ENCODE measurements at places on chromosomes 16 and 17. TPM values are rescaled to one million over a fixed set of nuclear protein-coding genes. Genes with fewer than 3 reads are reported as not detected.

KCNH4 gene
- total RNA-seq: not detected

SEPTIN1 gene
- not detected for total RNA-seq

SLC5A11 gene
- total RNA-seq: not detected

GCGR gene
- not detected for total RNA-seq

PROCA1 gene
- total RNA-seq: 0.65 TPM

TBX6 gene
- total RNA-seq: 0.11 TPM

SLC7A6OS gene
- total RNA-seq: 8.5 TPM

COG7 gene
- 15.6 TPM for total RNA-seq

CCL16 gene
- not detected for total RNA-seq

ASPA gene
- 0.63 TPM for total RNA-seq

OR1A1 gene
- not detected for total RNA-seq

ALDH3A1 gene
- total RNA-seq: 1.2 TPM

FOXN1 gene
- not detected for total RNA-seq

HIC1 gene
- total RNA-seq: 59.8 TPM

HOXB3 gene
- 4.8 TPM for total RNA-seq

NPIPA5 gene
- total RNA-seq: not detected

SKAP1 gene
- total RNA-seq: not detected

TPSD1 gene
- not detected for total RNA-seq

CSH2 gene
- total RNA-seq: not detected

SLC47A1 gene
- total RNA-seq: 7.0 TPM

ASIC2 gene
- not detected for total RNA-seq

GHDC gene
- 25.0 TPM for total RNA-seq

ITGAL gene
- 0.65 TPM for total RNA-seq

RTN4RL1 gene
- 0.22 TPM for total RNA-seq

KRT24 gene
- not detected for total RNA-seq

P2RX5 gene
- total RNA-seq: 4.0 TPM

DNA sequence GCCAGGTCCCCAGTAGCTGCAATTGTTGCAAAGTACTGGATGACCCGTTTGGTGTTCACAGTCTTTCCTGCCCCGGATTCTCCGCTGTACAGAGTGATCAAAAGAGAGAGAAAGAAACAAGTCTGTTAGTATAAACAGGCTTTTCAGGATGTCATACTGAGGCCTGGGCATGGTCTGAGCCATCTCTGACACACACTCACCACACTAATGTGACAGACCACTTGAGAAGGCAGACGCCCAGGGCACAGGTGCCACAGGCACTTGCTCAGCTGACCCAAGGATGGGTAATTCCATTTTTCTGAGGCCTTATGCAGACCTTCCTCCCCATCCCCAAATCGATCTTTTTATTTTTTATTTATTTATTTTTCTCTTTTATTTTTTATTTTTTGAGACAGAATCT is 7.5 kb downstream of the MYH3 start:
- no peak for DNase-seq

- DNase-seq: peak; percentile 83
Measured at GRCh38 chr16:85168732-85169256, 56.5 kb upstream of the CIBAR2 start.

GRCh38 chr16:8931859-8932258 is 31.8 kb downstream of the USP7 start:
- DNase-seq: peak; percentile 66

GRCh38 chr16:4515611-4516233 is 22.9 kb downstream of the CDIP1 start:
- DNase-seq: no peak

DNA sequence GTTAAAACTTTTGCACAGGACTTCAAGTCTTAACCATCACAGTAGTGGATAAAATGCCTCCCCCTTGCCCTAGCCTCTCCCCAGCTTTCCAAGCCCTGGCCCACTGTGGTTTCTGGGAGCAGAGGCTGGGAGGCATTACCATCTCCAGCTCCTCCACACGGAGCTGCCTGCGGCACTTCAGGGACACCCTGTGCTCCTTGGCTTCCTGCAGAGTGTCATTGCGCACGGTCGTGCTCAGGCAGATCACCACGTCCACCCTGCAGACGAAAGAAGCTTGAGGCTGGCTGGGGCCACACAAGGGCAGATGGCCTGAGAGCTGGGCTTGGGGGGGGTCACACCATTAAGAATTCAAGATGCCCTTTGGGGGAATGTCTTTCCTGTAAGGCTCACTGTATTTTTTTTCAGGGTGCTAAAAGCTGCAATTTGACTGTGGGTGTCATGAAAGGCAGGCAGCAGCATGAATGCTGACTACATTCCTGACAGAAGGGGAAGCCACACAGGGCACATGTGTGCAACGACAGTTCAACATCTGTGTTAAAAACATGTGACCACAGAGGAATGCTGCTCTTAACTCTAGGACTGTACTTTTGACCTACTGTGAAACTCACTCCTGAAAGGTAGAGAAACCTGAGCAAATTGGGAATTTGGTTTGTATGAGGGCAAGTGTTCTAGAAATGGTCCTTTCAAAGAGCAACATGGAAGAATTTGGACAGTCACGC is 47.7 kb upstream of the CLEC18B start:
- no peak for DNase-seq

DNA sequence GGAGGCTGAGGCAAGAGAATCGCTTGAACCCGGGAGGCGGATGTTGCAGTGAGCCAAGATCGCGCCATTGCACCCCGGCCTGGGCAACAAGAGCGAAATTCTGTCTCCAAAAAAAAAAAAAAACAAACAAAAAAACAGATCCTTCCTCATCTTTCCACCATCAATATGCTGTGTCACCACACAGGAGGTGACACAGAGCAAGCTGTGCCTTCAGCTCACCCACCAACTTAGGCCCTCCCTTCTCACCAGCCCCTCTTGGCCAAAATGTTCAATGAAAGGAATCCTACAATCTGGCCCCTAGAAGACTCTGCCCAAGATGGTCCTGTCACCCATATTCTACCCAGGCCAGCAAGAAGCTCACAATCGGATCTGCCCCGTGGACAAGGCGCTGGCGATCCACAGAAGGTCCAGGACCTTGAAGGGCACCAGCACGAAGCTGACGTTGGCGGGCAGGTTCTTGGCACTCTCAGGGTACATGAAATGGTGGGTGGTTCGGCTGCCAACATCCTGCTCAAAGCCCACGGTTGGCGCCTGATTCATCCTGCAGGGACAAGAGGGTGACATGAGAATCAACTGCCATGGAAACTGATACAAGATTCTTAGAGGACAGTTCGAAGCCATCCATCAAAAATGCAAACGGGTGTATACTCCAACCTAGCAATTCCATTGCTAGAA is 41.4 kb downstream of the DDX19A start:
- no peak for DNase-seq

DNA sequence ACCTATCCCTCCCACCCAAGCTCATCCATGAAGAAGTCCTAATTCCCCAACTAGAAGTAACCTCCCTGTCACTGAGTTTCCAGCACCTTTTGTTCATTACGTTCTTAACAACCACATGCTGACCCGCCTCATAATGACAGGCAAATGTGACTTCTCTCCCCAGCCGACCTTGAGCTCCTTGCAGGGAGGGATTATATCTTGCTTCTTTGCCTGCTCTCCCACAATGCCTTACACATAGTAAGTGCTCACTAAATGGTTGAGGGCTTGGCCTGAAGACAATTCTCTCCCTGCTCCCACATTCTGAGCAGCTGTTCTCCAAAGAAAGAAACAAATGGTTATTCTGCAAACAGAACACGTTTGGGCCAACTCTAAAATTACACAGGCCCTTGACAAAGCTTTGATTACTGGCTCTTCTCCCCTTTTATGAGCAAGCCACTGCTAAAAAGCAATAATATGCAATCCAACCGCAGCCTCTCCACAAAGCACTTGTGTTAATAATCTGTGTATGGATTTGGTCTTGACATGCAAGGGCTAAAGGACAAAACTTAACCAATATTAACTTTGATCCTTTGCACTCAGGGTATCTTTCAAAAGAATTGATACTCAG is 23.2 kb downstream of the SLC39A11 start:
- no peak for DNase-seq

- DNase-seq: no peak
Measured at GRCh38 chr17:73465130-73465952, 153.5 kb upstream of the CDC42EP4 start.

DNA sequence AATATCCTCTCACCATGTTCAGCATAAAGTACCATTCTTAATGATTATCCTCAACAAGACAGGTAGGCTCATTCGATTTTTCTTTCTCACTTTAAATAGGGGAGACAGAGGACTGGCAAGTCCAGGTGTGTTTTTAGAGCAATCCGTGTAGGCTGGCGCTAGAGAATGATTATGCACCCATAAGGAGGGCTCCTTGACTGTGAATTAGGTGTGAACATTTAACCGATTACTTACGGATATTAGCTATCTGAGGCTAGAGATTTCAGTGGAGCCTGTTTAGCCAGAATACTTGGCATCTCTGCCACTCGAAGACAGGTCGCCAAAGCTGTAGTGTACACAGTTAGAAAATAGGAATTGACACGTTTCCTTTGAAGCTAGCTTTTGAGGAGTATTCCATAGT is 1.9 kb downstream of the SEC14L1 start:
- no peak for DNase-seq

GRCh38 chr17:64385187-64386083 is 5.2 kb downstream of the PECAM1 start:
- DNase-seq: peak; percentile 87

GRCh38 chr16:50263940-50264929 is 2.1 kb upstream of the ADCY7 start:
- peak; percentile 43 for DNase-seq

- DNase-seq: no peak
Measured at GRCh38 chr17:39177256-39177655, 11.3 kb upstream of the ARL5C start.

GRCh38 chr17:73750975-73751374 is 106.7 kb upstream of the SDK2 start:
- no peak for DNase-seq

GRCh38 chr16:19882646-19883045 is 2.0 kb downstream of the GPRC5B start:
- no peak for DNase-seq

GRCh38 chr16:27326738-27327585 is 13.2 kb downstream of the IL4R start:
- peak; percentile 99 for DNase-seq

DNA sequence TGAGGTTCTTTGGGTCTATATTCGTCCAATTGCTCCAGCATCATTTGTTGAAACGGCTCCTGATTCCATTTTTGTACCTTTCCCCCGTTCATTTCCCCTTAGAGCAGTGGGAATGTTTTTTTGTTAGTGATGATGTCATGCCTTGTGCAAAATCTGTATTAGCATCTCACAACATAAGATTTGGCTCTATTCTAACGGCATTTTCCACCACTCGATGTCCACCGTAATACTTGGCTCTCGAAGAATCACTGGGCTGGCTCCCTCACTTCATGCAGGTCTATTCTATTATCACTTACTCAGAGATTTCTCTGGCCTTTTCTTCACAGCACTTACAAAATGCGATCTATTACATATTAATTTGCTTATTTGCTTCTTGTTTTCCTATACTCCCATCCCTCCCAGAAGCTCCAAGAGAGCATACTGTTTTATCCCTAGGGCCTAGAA is 571 bp upstream of the NME1 start:
- DNase-seq: peak; percentile 62

DNA sequence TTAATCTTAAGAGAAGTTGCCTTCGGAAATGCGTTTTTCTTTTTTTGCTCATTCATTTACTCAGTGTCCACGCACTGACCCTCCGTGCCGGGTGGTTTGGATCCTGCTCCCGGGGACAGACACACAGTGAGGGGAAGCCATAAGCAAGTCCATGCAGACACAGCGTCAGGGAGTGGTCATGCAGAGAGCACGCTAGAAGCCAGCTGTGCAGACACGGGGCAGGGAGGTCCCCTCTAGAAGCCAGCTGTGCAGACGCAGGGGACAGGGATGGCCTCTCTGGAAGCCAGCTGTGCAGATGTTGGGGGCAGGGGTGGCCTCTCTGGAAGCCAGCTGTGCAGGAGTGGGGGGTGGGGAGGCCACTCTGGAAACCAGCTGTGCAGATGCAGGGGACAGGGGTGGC is 4.8 kb downstream of the GAA start:
- DNase-seq: no peak

GRCh38 chr16:9977333-9977897 is 204.8 kb downstream of the GRIN2A start:
- no peak for DNase-seq

- DNase-seq: no peak
Measured at GRCh38 chr16:71771571-71771970, 37.1 kb downstream of the AP1G1 start.

DNA sequence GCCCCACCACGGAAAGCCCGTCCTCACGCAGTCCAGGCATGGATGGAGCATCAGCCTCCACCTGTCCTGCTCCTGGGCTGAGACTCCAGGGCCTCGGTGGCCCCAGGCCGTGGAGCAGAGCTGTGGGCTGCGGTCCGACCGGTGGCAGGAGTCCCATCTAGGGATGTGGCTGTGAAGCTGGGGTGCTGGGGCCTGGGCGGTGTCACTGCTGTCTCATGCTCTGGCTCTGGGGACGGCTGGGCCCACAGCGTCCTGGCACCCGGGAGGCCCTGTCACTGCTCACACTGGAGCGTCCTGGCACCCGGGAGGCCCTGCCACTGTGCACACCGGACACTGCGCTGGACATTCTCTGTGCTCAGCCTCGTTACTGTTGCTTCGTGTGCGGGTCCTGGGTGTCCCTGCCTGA is 8.4 kb downstream of the BAIAP2 start:
- DNase-seq: no peak

DNA sequence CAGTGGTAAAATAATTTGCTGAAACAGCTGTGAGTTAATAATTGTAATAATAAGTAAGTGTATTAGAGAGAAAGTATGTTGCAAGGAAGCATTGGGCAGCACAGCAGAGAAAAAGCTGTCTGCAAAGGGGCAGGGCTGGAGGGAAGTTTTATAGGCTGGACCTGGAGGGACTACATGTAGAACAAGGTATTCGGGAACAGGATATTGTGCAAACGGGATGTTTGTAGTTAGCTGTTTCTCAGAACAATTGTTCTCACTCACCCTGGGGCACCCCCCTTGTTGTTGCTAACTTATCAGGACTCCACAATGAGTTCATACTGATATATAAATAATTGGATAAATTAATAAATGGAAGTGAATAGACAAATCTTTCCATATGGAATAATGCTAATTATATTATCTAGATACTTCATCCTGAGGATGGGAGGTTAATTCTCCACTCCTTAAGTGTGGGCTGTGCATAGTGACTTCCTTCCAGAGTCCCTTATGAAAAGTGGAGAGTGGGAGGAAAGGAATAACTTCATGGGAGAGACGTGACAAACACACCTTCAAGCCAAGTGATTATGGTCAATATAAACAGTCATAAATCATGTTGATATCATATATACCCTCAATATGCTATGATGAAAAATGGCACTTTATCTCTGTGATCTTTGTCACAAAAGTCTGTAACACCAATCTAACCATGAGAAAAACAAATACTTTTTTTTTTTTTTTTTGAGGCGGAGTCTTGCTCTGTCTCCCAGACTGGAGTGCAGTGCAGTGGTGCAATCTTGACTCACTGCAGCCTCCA is 85.4 kb downstream of the PPM1E start:
- DNase-seq: no peak

GRCh38 chr16:80990577-80990976 is 16.1 kb downstream of the CMC2 start:
- DNase-seq: no peak

GRCh38 chr17:72089453-72089987 is 31.3 kb upstream of the SOX9 start:
- no peak for DNase-seq

- no peak for DNase-seq
Measured at GRCh38 chr17:75115555-75115954, 5.8 kb downstream of the ARMC7 start.
